ENCODE measurements at places on chromosomes 3 and 15.

- DNase-seq, result no peak
Observed at GRCh38 chr15:27928386-27928785, 170.7 kb downstream of the OCA2 start.

DNA sequence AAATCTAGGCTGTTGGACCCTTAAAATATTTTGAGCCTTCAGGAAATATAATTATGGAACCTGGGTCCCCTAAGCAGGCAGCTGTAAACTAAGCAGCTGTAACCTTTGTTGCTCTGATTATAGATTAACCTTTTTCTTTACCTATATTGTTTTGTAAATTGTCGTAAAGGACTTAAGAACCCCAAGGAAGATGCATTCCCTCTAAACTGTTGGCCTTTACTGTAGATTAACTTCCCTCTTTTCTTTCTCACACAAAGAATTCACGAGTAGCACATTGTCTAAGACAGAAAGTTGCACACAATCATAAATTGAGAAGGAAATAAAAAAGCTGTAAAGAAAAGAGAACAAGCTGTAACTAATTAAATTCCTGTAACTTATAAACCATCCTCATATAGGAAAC lies 877.3 kb downstream of the ROBO2 start:
- DNase-seq, result no peak

DNA sequence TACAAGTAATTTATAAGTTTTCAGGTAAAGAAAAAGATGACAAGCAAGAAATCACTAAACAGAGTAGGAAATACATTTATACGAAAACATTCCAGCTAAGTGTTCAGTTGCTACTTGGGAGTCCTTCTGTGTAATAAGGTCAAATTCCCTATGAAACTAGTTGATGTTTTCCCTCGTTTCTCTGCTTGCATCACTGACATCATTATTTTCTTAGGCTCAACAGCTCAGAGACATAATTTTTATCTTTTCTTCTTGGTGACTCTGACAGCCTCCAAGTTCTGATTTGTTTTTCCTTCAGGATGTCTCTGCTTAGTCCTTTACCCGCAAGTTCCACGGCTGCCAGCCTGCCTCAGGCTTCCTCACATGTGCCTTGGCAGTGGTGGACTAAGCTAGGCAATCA lies 173.6 kb downstream of the P3H2 start:
- no peak for DNase-seq

DNA sequence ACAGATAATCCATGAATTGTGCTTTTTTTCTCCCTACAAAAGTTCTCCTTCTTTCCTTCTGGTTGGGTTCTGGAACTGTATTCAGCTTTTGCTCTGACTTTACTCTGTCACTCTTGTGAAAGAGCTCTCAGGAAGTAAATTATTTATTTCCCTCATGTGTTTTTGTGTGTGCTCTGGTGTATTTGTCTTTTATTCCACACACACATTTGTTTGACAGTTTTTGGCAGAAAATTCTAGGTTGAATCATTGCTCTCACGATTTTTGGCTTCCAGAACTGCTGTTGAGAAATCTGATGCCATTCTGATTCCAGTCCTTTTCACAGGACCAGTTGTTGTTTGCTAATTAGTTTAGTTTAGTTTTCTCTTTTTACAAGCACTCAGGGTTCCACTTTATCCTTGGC lies 172.8 kb downstream of the PLCH1 start:
- no peak for DNase-seq

Measured in heart right ventricle (tissue), 16 donors.